ENCODE measurements at places on chromosomes 16 and 17. TPM values are rescaled to one million over a fixed set of nuclear protein-coding genes. Genes with fewer than 3 reads are reported as not detected.

The MT1H gene
- 2.4 TPM for total RNA-seq

The REXO5 gene
- 8.2 TPM for total RNA-seq

The CNTNAP4 gene
- 0.38 TPM for total RNA-seq

The MYH8 gene
- total RNA-seq, result 0.05 TPM

The SLX4 gene
- 13.3 TPM for total RNA-seq

The SLFN14 gene
- not detected for total RNA-seq

The ERN1 gene
- 13.9 TPM for total RNA-seq

DNA sequence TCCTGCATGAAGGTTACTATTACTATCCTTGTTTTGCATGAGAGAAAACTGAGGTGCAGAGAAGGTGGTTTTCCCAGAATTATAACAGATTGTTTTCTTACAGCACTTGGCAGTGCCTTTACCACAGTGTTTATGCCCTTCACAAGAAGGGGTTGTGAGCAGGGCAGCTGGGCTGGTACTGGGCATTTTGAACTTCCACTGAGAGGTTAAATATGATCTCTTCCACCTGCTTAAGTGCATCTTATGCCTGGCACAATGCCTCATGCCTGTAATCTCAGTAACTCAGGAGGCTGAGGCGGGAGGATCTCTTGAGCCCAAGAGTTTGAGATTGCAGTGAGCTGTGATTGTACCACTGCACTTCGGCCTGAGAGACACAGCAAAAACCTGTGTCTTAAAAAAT, 36.2 kb downstream of the NDE1 start:
- DNase-seq, result no peak

DNA sequence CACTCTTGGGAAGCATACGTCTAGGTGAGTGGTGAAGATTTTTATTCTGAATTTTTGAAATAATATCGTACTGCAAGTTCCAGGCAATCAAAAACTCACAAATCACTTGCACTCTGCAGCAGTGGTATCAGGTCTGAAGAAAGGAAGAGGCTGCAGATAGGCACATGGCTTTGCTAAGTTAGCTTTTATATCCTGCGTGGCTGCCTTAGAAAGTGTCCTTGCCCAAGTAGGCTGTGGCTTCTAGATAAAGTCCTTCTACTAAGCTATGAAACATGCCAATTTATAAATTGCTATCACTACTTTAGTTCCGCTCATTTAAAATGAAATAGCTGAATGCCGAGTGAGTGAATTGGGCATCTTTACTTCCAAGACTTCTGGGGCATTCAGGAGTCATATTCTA, 17.9 kb downstream of the WWOX start:
- DNase-seq, result no peak

GRCh38 chr17:39408360-39408759, 6.9 kb upstream of the FBXL20 start:
- DNase-seq, result no peak

DNA sequence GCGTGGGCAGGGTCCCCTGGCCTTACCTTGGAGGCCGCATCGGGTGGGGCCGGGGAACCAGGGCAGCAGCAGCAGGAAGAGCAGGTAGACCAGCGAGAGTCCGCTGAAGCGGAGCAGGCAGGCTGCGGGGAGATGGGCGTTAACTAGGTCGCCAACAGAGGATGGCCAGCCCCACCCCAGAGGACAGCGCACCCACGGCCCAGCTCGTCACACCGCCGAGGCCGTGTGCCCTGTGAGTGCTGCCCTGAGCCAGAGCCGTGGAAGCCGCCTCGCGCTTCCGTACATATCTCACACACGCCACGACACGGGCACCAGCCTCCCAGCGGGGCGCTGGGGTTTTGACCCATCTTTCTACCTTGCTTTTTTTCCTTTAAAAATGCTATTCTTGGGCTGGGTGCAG, 35.7 kb downstream of the PIEZO1 start:
- no peak for DNase-seq

DNA sequence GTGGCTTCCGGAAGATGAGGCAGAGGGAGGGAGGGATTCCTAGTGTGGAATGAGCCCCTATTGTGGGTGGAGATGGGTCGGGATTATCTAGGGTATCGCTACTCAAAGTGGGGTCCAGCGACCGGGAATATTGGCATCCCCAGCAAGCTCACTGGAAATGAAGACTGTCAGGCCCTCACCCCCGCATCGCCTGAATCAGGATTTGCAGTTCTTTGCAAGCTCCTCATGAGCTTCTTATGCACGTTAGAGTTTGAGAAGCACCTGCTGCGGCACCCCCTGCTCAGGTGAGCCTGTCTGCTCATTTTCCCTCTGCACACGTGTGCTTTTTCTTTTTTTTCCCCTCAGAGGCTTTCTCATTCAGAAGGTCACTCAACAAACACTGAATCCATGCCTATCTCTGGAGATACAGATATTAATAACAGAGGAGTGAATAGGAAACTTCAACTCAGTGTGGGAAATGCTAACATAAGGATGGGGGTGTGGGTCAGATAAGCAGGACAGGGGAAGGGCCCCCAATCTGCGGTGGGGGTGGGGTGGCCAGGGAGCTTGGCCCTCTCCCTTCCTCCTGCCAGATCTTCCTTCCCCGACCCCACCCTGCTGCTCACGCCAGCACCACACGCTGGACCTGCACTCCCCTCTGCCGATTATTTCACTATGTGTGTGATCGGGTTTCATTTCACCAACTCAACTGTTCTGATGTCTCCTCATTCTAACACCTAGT, 67.7 kb upstream of the NFAT5 start:
- no peak for DNase-seq

GRCh38 chr17:50884439-50885311, 18.5 kb upstream of the TOB1 start:
- no peak for DNase-seq

GRCh38 chr17:45093444-45094110, 32.5 kb downstream of the NMT1 start:
- no peak for DNase-seq

- no peak for DNase-seq
These were observed 4.1 kb downstream of the CCL2 start for GRCh38 chr17:34259146-34259545.

GRCh38 chr17:8326511-8327302, 12.9 kb upstream of the ODF4 start:
- no peak for DNase-seq
